Stimulated activated CD4-positive, alpha-beta T cell treated with anti-CD3 and anti-CD28 coated beads, Interleukin-15, amount 100 ng/mL, for 1 hour (primary cell): ENCODE measurements at places on chromosomes 6 and 20.

DNA sequence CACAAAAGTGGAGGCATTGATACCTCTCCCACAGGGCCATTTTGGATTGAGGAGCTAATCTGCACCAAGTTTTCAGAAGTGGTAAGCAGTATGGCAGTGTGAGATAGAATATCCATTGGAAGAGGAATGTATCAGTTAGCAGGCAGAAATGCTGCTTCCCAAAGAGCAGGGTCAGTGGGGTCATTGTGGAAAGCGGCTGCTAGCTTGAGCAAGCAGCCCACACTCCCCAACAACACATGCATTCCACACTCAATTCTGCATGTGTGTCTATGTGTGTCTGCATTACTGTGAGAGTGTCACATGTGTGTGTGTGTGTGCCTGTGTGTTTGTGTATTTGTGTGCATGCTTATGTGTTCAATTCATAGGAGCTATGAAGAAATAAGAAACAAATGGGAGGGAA is 190.9 kb upstream of the FOXA2 start:
- DNase-seq = no peak

DNA sequence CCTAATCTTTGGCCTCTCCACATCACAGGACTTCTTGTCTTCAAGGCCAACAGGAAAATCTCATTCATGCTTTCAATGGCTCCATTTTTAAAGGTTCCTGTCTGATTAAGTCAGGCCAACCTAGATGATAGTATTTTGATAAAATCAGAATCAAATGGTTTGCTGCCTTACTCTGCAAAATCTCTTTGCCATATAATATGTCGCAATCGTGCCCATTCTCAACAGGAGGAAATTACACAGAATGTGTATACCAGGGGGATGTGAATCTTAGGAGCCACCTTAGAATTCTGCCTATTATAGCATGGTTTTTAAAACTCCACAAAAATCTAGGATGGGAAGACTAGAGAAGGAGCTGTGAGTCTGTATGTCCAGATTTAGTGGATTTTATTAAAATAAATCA is 612.9 kb upstream of the MAN1A1 start:
- DNase-seq = no peak

DNA sequence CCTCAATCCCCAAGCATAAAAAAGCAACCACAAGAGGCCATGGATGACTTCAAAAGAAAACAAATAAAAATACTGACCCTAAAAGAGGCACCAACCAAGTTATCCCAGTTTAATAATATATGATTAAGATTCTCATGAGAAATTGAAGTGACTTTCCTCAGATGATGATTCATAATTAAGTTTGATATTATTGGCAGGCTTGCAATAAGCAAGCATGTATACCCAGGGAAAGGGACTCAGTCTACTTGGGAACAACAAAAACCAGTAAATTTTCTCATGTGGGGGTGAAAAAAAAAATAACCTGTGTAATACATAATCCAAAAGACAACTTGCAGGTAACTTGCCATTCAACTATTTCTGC is 19.6 kb downstream of the JAG1 start:
- no peak for DNase-seq

GRCh38 chr6:105207524-105208269 is 27.9 kb upstream of the POPDC3 start:
- DNase-seq = no peak

- DNase-seq = no peak
Measured at GRCh38 chr6:161137839-161138542, 135.9 kb downstream of the AGPAT4 start.

GRCh38 chr6:105363100-105363754 is 39.7 kb downstream of the PREP start:
- no peak for DNase-seq

DNA sequence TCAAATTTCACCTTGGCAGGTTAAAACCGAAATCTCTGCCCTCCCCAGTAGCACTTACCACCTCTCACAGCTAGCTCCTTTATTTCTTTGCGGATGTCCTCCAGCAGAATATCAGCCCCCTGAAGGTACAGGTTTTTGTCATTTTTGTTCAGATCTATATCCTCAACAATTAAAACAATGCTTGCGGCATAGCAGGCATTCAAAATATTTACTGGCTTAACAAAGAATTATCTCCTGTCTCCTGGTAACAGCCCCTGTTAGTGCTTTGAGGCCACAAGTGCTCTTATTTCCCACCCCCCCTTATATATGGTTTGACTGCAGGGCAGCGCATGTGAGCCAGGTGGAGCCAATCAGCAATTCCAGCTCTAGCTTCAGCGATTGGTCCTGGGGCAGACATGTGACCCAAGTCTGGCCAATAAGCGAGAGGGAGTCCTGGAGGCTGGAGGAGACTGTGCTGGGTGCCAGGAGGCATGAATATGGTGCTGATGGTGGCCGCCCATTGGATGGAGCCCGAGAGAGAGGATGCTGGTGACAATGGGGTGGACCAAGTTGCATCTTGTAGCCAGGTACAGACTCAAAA is 21.0 kb downstream of the SULF2 start:
- DNase-seq = no peak

GRCh38 chr6:130912434-130912833 is 85.2 kb downstream of the SMLR1 start:
- no peak for DNase-seq

GRCh38 chr6:42315259-42315990 is 97.8 kb upstream of the MRPS10 start:
- DNase-seq = no peak

GRCh38 chr20:15627501-15627903 is 945.7 kb downstream of the KIF16B start:
- DNase-seq = no peak

DNA sequence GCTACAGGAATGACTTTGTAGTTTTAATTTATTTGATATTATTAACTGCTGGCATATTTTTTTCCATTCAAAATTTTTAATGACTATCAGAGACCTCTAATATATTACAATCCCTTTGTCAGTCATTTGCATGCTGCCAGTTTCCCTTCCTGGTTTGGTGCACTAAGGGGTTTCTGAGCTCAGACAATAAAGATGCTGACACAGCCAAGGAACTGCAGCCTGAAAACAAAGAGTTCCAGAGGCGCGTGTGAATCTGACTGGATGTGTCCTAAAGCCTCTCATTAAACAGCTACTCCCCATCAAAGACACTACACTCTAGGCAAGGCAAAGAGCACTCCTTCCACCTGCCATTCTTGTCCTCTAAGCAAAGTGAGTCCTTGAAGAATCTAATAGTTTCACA is 116.8 kb upstream of the DST start:
- DNase-seq = no peak

- no peak for DNase-seq
Measured at GRCh38 chr6:98777762-98778161, 56.6 kb upstream of the POU3F2 start.

GRCh38 chr20:37575884-37576283 is 48.2 kb upstream of the BLCAP start:
- DNase-seq = no peak

GRCh38 chr6:116536216-116536621 is 9.3 kb downstream of the TRAPPC3L start:
- DNase-seq = no peak

GRCh38 chr6:137755284-137755683 is 111.8 kb upstream of the TNFAIP3 start:
- no peak for DNase-seq

DNA sequence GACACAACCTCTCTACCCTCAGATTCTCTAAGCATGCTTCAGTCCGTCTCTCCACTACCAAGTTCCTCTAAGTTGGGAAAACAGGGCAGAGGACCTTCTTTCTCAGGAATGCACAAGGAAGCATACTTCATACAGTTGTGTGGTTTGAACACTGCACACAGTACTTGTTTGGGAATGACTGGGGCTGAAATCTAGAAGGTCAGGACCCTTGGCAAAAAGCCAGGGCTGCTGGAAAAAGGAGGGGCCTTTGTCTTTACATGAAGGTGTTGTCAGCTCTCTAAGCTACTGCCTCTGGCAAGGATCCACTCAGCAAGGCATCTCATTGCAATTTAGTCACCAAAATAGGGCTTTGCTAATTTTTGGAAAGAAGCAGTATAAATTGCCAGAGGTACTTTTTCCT is 20.7 kb upstream of the HEY2 start:
- DNase-seq = no peak

- DNase-seq = no peak
Measured at GRCh38 chr6:161407115-161407514, 133.3 kb upstream of the AGPAT4 start.

DNA sequence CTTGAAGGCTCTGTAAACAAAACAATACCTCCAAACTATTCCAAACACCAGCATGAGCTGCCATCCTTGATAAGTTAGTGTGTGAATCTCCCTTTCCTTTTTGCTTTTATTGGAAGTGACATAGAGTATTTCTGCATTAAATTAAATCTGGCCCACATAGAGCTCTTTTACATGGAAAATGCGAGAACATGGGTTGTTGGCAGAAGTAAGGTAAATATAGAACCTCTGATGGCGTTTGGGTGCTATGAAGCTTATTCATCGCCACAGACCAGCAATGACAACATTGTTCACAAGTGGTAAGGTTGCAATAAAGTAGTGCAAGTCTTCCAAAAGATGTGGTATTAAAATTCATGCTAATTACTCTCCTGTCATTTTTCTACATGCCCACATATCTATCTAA is 445.8 kb upstream of the JAG1 start:
- no peak for DNase-seq

DNA sequence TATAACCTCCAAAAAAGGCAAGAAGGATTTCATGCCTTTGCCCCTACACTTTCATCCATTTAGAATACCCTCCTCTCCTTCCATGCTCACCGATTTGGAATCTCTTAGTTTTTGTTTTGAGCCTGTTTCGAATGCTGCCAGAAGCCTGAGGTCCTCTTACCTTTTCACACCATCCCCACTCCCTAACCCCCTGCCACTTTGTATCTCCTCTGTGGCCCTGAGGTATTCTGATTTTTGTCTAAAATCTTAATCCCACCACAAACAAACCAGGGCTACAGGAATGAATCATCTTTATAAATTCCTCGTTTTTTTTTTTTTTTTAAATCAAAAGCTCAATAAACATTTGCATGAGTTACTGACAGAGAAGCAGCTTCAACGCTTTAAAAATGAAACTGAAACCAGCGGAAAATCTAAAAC is 1.6 kb upstream of the RPS12 start:
- DNase-seq = no peak

DNA sequence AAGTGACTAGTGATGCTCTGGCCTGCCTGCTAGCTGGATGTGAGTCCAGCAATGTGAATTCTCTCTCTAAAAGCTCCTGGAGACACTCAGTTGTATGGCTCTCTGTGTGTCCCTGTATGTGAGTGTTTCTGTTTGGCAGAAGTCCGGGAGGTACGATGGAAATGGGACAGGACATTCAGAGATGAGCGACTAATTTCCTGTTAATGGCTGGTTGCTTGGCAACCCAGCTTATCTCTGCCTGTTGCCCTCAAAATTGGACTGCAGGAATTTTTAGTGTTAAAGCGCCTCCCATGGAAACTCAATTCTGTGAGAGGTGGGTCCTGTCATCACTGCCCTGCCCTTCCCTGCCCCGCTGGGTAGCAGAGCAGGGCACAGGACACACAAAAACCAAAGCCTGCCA is 136.8 kb upstream of the LRFN2 start:
- no peak for DNase-seq

DNA sequence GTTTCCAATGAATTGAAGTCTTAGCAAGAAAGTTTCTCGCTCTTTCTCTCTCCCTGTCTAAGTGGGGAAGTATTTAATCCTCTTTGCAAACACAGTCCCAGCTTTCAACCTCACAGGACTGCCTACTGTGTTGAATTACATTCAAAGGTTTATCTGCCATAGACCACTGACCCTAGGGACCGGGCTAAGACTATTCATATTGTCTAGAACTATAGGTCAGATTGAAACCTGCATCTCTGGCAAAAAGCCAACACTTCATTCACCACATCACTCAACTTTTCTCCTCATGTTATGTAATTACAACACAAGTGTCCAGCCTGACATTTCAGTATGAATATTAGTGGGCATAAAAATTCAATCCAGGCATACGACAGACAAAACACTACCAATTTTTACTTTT is 314.7 kb upstream of the RSPO3 start:
- DNase-seq = no peak

- DNase-seq = no peak
Measured at GRCh38 chr6:109979033-109979921, 1.2 kb downstream of the GPR6 start.

GRCh38 chr6:13648850-13649249 is 33.7 kb downstream of the NOL7 start:
- DNase-seq = no peak

- DNase-seq = no peak
Measured at GRCh38 chr6:13289789-13290318, 38.5 kb downstream of the TBC1D7 start.

GRCh38 chr20:32831982-32832381 is 12.2 kb downstream of the MAPRE1 start:
- DNase-seq = no peak

DNA sequence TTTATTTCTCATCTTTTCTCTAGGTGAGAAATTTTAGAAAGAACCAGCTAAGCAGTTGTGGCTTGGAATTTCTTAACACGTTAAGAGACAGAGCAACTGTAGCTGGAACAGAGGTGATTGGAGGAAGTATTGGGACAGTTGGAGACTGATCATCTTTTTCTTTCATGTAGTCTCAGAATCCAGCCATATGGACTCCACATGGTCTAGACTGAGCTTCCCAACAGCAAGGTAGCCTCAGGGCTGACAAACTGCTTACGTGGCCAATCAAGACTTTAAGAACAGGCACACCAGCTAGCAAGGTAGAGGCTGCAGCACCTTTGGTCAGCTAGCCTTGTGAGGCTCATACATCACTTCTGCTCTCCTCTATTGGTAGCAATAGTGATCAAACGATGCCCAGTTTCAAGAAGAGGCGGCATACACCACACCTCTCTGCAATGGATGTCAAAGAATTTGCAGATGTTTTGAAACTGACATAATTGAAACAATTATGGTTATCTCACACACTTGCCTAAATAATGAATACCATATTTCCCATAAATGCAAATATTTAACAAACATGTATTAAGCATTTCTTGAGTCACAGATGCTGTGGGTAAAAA is 590.5 kb upstream of the SLC35B3 start:
- DNase-seq = no peak

DNA sequence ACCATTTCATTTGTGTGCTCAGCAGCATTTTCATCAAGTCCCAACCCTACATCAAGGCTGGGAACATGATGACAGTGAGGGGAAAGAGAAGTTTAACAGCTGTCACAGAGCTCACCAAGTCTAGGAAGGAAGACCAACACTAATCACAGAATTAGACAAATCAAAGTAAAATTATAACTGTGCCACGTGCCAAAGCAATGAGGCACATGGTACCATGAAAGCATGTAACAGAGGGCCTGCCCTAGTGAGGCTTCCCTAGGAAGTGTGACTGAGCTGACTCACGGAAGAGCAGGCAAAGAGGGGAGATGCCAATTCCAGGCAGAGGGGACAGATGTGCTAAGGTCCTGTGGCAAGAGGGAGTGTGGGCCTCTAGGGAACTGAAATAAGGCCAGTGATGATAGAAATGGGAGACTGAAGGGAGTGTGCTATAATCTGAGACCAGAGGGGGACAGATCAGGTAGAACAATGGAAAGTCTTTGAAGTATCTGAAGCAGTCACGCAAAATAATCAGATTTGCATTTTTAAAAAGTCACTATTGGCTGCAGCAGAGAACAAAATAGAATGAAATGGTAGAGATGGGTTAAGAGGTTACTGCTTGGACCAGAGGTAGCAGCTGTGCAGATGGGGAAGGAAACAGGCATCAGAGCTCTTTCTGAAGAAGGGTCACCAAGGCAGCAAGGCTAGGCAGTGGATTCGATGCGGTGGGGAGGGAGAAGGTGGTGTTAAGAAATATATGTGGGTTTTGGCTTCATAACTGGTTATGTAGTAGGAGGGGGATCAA is 86.8 kb downstream of the GPR6 start:
- no peak for DNase-seq

GRCh38 chr6:558959-559358 is 97.9 kb downstream of the HUS1B start:
- DNase-seq = no peak
